Cortex of kidney (tissue), 1 donor: ENCODE measurements at places on chromosomes 3 and 15.

GRCh38 chr3:79030157-79030556, 737.6 kb downstream of the ROBO1 start:
- no peak for DNase-seq

DNA sequence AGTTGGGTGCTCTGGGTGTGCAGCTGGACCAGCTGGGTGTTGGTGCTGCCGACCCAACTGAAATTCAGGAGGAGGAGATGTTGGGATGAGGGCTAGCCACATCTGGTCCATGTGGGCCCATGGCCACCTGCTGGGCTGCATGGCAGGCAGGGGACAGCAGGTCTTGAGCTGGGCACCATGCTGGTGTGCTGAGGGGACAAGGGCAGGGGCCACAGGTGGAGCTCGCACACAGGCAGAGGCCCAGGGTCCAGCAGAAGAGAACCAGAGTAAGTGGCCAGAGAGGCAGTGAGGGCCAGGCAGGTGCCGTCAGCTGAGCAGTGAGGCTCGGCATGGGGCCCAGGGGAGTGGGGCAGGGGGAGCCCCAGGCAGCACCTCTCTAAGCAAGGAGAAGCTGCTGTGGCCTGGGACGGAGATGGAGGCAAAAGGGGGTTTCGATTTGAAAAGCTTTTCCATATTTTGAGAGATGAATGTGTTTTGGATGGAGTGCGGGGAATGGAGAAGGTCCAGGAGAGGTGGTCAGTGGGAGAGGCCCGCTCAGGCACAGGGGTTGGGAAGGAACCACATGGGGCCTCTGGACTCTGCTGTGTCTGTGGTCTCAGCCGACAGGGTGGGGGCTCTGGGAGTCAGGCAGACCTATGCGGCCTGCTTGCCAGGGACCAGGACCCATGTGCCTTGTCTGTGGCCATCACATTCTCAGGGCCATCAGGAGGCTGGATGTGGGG, 30.5 kb upstream of the PLXNA1 start:
- DNase-seq = no peak

DNA sequence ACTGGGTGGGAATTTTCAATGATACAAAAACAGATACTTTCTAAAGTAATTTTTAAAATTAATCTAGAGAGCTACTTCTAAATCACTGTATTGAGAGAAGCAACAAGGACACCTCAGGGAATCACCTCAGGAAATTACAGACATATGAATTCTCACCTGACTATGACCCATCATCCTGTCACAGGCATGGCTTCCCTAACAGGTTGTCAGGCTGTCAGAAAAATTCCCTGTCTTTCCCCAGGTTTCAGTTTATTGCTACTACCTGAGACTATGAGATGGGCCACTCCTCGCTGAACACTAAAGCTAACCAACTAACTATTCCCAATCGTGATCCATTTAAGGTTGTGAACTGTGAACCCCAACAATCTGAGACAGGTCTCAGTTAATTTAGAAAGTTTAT, 66.1 kb downstream of the CD200 start:
- no peak for DNase-seq

DNA sequence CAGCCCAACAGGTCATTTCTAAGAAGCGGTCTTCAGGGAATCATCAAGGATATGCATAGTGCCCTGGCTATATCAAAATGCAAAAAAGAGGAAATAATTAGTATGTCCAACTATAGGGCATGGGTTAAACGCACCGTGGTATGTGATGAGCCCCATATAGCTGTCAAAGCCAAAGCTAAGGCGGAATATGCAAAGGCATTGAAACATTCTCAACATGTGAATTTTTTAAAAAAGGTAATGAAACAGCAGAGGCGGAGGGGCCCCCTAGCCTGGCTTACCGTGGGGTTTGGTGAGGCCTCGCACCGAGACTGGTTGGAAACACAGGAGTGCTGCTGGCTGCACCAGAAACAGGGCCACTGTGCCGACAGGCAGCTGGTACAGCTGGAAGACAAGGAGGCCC, 23.2 kb downstream of the PLXND1 start:
- no peak for DNase-seq

GRCh38 chr15:61700803-61701202, 359.4 kb downstream of the VPS13C start:
- no peak for DNase-seq
